Immature natural killer cell (primary cell): ENCODE measurements at places on chromosomes 13 and 19. TPM values are rescaled to one million over a fixed set of nuclear protein-coding genes. Genes with fewer than 3 reads are reported as not detected.

Gene TUBA3C
- polyA plus RNA-seq: not detected

DNA sequence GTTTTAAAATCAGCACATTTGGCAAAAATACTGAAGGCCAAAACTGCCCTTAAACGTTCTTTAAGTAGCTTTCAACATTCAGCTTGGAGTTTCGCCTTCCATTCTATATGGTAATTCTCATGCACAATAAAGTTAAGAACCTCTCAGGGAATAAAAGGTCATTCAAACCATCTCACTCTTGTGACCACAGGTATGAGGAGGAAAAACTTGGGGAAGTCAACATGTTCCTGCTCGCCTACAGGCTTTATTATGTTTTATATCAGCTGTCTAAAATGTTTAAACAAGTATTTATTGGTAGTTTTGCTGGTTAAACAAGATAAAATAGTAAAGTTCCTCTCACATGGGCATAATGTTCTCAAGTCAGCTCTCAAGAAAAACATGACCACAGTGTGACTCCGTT lies 19.9 kb upstream of the TM9SF2 start:
- peaks cover under 1% of the 10 kb centered on the region for H3K36me3 ChIP-seq
- no peak overlapping the region for H3K27ac ChIP-seq
- H3K4me1 ChIP-seq: peaks cover 20% of the 10 kb centered on the region

- no peak for DNase-seq
- no peaks in the 10 kb centered on the region for H3K4me1 ChIP-seq
- no peak overlapping the region for H3K4me3 ChIP-seq
- no peaks in the 10 kb centered on the region for H3K27me3 ChIP-seq
These were observed 24.9 kb upstream of the AMER2 start for GRCh38 chr13:25196971-25197370.

Gene CLDN10
- not detected for polyA plus RNA-seq

DNA sequence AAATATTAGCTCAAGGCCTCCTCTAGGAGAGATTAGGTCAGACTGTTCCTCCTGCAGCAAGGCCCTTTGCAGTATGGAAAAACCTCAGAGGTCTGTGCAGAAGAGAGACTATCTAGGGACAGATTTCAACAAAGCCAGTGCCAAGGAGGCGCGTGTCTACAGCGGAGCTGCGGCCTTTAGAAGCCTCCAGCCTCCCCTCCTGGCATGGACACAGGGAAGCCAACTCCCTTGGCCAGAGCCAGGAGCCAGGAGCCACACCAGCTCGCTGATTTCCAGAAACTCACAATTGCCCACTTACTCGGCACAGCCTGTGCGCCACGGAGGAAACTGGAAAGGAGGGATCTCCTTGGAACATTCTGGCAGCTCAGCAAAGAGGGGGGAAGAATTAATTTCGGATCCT lies 63.4 kb downstream of the INSR start:
- H3K27ac ChIP-seq: no peak overlapping the region
- H3K36me3 ChIP-seq: no peaks in the 10 kb centered on the region
- no peaks in the 10 kb centered on the region for H3K4me1 ChIP-seq
- DNase-seq: no peak
- H3K27me3 ChIP-seq: peaks cover 1% of the 10 kb centered on the region

Gene PLEKHJ1
- 117 TPM for polyA plus RNA-seq

Gene APLP1
- 0.72 TPM for polyA plus RNA-seq

Gene AXL
- polyA plus RNA-seq: 0.97 TPM

DNA sequence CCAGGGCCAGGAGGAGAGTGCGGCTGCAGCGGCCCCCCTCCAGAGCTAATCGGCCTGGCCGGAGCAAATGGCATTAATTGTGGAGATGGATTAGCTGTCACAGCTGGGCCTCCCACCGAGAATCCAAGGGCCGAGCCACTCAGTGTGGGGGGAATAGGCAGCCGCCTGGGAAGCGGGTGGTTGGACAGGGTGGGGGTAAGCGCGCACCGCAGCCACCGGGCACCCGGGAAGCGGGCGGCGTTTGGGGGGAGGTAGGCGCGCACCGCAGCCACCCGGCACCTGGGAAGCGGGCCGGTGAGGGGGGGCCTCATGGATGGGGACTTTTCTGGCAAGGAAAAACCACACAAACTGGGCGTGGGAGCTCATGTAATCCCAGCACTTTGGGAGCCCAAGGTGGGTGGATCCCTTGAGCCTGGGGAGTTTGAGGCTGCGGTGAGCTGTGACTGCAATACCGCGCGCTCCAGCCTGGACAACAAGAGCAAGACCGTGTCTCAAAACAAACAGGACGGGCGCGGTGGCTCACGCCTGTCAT lies 9.7 kb downstream of the R3HDM4 start:
- peaks cover under 1% of the 10 kb centered on the region for H3K4me1 ChIP-seq
- H3K27ac ChIP-seq: no peak overlapping the region
- H3K4me3 ChIP-seq: no peak overlapping the region
- no peaks in the 10 kb centered on the region for H3K27me3 ChIP-seq
- H3K36me3 ChIP-seq: no peaks in the 10 kb centered on the region

Gene PSG3
- not detected for polyA plus RNA-seq

- DNase-seq: no peak
- H3K4me1 ChIP-seq: peaks cover 11% of the 10 kb centered on the region
- H3K4me3 ChIP-seq: no peak overlapping the region
- H3K27me3 ChIP-seq: no peaks in the 10 kb centered on the region
These were observed 373.0 kb downstream of the COG6 start for GRCh38 chr13:40028446-40028845.

Gene NXNL1
- polyA plus RNA-seq: not detected

- no peak overlapping the region for H3K4me3 ChIP-seq
- DNase-seq: peak; percentile 16
- no peaks in the 10 kb centered on the region for H3K36me3 ChIP-seq
- H3K27ac ChIP-seq: no peak overlapping the region
- H3K4me1 ChIP-seq: no peaks in the 10 kb centered on the region
- H3K27me3 ChIP-seq: peaks cover 2% of the 10 kb centered on the region
These were observed 175.9 kb downstream of the IRS2 start for GRCh38 chr13:109610517-109610916.

GRCh38 chr19:45682908-45683307 lies 8.8 kb downstream of the SNRPD2 start:
- no peak for DNase-seq
- H3K36me3 ChIP-seq: no peaks in the 10 kb centered on the region
- H3K4me3 ChIP-seq: no peak overlapping the region
- peaks cover 9% of the 10 kb centered on the region for H3K27me3 ChIP-seq

Gene PSG6
- not detected for polyA plus RNA-seq

Gene C1QTNF9
- not detected for polyA plus RNA-seq

Gene QPCTL
- 2.9 TPM for polyA plus RNA-seq

- no peaks in the 10 kb centered on the region for H3K36me3 ChIP-seq
- H3K27me3 ChIP-seq: no peaks in the 10 kb centered on the region
These were observed 76.4 kb downstream of the SPACA7 start for GRCh38 chr13:112452380-112453206.

Gene CABP5
- polyA plus RNA-seq: not detected

Gene MIR17HG
- polyA plus RNA-seq: 0.26 TPM

GRCh38 chr19:35751839-35752745 lies 3.7 kb downstream of the LIN37 start:
- no peak overlapping the region for H3K27ac ChIP-seq
- no peak for DNase-seq
- peaks cover 3% of the 10 kb centered on the region for H3K36me3 ChIP-seq
- no peak overlapping the region for H3K4me3 ChIP-seq
- peaks cover 33% of the 10 kb centered on the region for H3K4me1 ChIP-seq

Gene COMP
- polyA plus RNA-seq: not detected

Gene COL5A3
- not detected for polyA plus RNA-seq

Gene KLK14
- not detected for polyA plus RNA-seq

DNA sequence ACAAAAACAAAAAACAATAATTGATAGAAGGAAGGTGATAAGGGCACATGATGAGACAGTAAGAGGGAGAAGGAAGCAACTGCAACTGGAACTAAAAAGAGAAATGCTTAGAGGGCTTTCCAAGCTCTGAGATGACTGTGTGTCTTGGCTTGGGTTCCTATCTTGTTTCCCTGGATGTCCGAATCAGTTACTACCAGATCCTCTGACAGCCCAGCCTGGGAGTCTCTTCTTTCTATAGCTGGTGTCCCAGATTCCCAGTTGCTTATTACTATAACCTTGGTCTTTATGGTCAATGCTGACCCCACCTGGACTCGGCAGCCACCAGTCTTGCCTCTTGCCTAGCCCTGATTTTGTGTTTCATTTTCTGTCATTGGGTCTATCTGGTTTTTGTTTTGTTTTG lies 116.4 kb downstream of the RFC3 start:
- no peaks in the 10 kb centered on the region for H3K27me3 ChIP-seq
- H3K36me3 ChIP-seq: no peaks in the 10 kb centered on the region
